Right ventricle myocardium inferior (tissue), 1 donor: ENCODE measurements at places on chromosomes 12 and 14. TPM values are rescaled to one million over a fixed set of nuclear protein-coding genes. Genes with fewer than 3 reads are reported as not detected.

SYNE3 gene
- total RNA-seq = 16.5 TPM

MYF5 gene
- not detected for total RNA-seq

ACYP1 gene
- 11.7 TPM for total RNA-seq

PROX2 gene
- not detected for total RNA-seq

SERPINA10 gene
- total RNA-seq = not detected

FOXN4 gene
- not detected for total RNA-seq

TAPBPL gene
- 15.7 TPM for total RNA-seq

APOF gene
- total RNA-seq = not detected

KRT2 gene
- total RNA-seq = not detected

C1QL4 gene
- not detected for total RNA-seq
